Activated T-helper 9 cell treated with anti-CD3 and anti-CD28 coated beads, Interleukin-2, amount 50 U/mL, for 16 hours (primary cell): ENCODE measurements at places on chromosomes 16 and 17.

GRCh38 chr17:81230043-81230820, 7.5 kb upstream of the CEP131 start:
- DNase-seq: no peak

DNA sequence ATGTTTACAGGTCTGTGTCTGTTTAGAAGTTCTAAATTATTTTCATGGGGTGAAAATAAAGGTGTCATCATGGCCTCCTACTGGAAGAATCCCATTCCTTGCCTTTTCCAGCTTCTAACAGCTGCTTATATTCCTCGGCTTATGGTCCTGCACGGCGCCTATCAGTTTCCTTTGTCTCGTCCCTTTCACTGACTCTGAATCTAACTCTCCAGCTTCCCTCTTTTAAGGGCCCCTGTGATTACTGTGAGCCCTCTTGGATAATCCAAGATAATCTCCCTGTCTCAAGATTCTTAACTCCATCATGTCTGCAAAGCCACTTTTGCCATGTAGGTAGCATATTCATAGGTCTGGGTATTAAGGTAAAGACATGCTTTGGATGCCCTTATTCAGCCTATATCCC, 441.0 kb upstream of the ERCC4 start:
- DNase-seq: no peak

- DNase-seq: no peak
Observed at GRCh38 chr17:40176754-40177110, 538 bp upstream of the RAPGEFL1 start.

DNA sequence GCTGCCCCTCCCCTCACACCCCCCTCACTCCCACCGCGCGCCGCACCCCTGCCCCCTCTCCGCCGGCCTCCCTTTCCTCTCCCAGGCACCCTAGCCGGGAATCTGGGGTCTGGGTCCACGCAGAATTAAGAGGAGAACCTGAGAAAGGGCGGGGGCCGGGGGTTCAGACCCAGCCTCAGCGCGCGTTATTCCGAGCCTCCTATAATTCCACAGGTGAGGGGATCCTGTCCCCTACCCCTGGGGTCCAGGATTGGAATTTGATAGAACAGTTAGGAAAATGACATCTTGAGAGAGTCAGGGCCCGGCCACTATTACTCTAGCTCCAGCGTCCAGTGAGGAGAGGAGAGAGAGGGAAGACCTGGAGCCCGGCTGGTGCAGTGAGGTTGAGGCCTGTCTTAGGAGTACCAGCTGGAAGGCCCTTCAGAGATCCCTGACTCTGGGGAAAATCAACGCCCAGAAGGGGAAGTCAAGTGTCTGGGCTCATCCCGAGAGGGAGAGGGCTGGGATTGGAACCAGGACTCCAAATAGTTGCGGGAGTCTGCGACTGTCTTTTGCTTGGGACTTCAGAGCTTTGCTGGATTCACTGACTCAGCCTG, 17.3 kb downstream of the GRB7 start:
- DNase-seq: no peak

- DNase-seq: no peak
Observed at GRCh38 chr16:6035161-6035560, 937.6 kb upstream of the EEF2KMT start.

DNA sequence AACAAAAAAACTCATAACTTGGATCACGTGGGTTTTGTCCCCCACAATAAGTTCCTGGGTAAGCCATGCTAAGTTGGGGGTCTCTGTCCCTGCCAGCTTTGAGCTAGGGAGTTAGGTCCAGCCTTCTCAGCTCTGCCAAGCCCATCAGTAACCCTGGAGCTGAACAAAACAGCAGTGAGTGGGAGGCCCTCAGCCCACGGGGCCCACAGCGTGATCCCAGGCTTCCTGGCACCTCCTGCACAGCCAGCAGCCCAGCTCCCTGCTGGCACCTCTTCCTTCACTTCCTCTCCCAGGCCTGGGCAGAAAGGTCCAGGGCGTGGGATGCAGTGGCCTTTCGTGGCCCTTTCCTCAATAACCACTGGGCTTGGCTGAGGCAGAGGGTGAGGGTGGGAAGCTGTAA, 35.5 kb upstream of the CDC42EP4 start:
- DNase-seq: no peak
